GM12865 (cell line): ENCODE measurements at places on chromosomes 16 and 17.

GRCh38 chr16:14325502-14326401 is 254.6 kb downstream of the MRTFB start:
- DNase-seq, result no peak

DNA sequence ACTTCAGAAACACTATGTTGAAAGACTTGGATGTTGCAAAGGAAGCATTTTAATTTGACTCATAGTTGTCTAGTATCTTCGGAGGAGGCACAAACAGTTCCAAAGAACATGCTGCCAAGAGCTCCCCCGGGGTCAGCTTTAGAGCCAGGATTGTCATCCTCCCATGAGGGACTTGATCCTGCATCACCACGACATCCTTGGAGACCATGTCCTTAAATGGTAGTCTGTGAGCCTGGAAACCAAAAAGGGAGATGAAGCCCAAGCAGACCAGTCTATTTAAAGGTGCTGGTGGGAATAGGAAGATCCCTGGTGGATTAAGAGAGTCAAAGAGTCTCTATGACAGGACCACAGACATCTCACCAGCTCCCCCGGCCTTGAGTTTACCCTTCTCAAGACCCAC is 33.3 kb upstream of the DYNLRB2 start:
- no peak for DNase-seq

GRCh38 chr16:69145658-69146057 is 13.2 kb downstream of the UTP4 start:
- no peak for DNase-seq

GRCh38 chr17:6556121-6557039 is at the start of gene PITPNM3:
Gene PITPNM3, minus strand, starts transcription at chr17:6556555. Its CDS starts 149 bp downstream, at chr17:6556406.
- no peak for DNase-seq

- no peak for DNase-seq
These were observed 634 bp downstream of the SLC2A4 start for GRCh38 chr17:7281953-7282751.

- no peak for DNase-seq
These were observed 16.7 kb downstream of the KCNJ16 start for GRCh38 chr17:70091696-70092095.

DNA sequence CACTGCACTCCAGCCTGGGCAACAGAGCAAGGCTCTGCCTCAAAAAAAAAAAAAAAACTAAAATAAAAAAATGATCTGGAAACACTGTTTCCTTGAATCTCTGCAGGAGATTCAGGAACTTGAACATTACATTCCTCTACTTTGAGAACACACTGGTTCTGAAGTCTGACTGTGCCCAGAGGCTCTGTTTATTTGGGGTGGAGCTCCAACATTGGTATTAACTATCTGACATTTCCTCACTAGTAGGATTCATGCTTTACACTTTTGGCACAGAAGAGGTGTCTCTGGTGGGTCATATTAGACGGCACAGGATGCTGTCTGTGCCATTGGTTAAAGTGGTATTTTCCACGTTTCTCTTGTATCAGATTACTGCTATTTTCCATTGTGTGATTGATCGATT is 10.4 kb downstream of the SULT1A2 start:
- no peak for DNase-seq

- DNase-seq, result no peak
These were observed 126.2 kb downstream of the FOXL1 start for GRCh38 chr16:86704516-86704915.

GRCh38 chr17:50972577-50972976 is 106.4 kb upstream of the TOB1 start:
- DNase-seq, result no peak

DNA sequence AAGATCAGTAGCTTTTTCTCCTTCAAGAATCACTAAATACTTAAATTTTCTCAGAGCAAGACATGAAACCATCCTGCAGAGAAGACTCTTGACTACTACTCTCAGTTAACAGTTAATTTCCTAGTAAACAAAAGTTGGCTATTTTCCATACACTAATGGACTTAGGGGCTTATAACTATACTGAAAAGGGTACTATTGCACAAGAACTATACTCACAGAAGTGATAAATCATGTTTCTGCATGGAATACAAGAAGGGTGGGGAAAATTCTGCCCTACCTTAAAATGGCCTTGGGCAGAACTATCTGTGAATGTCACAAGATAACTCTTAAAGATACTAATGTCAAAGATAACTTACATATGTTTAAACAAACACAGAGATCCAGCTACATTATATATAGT is 12.5 kb downstream of the ZNF652 start:
- DNase-seq, result no peak

- DNase-seq, result peak; percentile 77
These were observed 24.2 kb downstream of the XPO6 start for GRCh38 chr16:28187595-28188004.

- peak; percentile 42 for DNase-seq
These were observed 651 bp downstream of the SHMT1 start for GRCh38 chr17:18362698-18363100.

- no peak for DNase-seq
These were observed 64.1 kb downstream of the PLCG2 start for GRCh38 chr16:81843243-81843582.

DNA sequence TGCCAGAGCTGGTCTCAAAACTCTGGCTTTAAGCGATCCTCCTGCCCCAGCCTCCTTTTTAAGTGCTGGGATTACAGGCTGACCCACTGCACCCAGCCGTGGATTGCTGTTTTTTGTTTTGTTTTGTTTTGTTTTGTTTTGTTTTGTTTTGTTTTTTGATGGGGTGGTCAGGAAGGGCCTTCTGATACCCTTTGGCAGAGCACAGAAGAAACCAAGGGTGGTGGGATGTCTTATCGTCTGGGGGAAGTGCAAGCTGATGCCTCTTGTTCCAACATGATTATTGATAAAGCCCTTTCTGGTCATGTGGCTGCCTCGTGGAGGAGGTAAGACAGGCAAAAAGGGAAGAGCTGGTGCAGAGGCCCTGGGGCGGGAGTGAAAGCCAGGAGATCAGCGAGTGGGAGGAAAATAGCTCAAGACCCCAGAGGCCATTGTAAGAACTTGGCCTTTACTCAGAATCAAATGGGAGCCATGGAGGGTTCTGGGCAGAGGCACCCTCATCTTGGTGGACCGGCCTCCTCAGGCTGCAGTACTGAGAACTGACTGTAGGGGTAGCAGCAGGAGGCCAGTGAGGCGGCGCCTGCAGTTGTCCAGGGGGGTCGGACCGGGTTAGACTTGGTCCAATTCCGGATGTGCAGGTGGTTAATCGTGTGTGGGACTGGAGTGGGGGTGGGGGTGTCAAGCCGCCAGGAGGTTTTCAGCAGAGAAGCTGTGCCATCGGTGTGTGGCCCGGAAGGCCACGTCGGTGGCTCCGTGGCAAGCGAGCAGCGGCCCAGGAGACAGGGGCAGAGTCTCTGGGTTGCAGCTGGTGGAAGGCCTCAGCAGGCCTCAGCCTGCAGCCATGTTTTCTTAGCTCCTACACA is 84.4 kb upstream of the GSE1 start:
- DNase-seq, result peak; percentile 66

DNA sequence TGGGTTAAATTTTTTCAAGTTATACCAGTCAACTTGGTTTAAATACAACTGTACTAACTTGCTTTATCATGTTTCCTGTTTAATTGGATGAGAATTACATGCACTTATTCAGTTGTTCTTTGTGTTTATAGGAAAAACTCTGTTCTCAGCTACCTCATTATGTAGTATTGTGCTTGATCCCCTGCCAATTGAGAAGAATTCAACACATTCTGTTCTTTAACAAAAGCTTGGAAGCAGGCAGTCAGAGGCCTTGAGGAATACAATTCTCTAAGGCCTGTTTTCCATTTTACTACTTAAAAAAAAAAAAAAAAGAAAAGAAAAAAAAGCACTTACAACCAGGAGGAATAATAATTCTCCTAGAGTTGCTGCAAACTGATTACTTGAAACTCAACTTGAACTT is 60.6 kb upstream of the CMIP start:
- no peak for DNase-seq

DNA sequence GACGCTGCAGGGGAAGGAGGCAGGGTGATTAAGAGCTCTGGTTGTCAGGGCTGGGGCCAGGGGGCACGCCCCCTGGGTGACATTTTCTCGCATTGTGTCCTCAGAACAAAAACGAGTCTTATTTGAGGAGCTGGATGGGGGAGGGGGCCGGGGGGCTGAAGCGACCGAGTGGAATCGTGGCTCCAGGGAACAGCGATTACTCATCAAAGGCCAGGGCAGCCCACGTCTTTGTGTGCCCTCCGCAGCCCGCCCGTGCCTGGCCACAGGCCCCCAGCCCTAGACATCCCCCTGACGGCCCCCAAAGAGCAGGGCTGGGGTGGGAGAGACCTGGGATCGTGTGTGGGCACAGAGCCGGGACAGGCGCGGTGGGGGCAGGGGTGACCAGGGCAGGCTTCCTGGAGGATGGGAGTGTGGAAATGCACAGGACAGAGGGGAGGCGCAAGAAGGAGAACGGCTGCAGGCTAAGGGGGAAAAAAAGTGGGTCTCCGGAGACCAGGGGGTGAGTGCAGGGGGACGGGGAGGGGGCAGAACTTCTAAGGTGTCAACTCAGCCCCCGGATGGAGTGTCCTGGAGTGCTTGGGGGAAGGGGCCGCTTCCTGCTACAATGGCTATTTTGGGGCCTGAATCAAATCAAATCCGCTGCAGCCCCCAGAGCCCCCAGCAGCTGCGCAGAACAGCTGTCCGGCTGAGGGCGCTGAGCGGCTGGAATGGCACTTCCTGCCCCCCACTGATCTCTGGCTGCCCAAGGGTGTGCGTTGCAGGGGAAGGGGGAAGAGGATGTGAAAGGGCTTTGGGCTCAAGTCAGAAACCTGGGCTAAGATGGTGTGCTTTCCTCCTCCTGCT is 24.0 kb upstream of the PHB1 start:
- DNase-seq, result peak; percentile 51

DNA sequence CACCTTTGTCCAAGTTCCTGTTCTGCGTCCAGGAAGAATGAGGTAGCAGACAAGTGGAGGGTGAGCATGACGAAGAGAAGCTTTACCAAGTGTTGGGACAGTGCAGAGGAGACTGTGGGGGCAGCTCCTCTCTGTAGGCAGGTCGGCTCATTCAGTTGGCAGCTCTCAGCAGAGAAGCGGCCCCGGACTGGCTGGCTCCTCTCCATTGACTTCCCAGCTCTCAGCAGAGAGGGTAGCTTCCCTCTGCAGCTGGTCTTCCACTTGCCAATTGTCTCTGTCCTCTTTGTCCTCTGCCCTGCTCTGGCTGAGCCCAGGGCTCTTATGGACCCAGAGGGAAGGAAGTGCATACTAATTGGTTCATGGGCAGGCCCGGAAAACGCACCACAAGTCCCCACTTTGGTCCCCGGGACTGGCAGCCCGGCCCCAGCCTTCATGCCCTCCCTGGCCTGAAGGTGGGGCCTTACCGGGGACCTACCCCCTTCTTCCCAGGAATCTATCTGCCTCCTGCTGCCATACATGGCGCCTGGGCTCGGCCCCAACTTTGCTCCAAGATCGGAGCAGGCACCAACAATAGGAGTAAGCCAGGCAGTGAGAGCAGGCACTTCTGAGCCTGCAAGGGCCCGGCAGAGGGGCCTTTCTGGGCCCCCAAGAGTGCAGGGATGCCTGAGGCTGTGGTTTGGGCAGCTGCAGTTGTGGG is 10.1 kb downstream of the KCTD5 start:
- no peak for DNase-seq

- no peak for DNase-seq
These were observed at the start of gene STAC2 for GRCh38 chr17:39225308-39225958. Gene STAC2, minus strand, starts transcription at chr17:39225945. Its CDS starts 443 bp downstream, at chr17:39225502.

DNA sequence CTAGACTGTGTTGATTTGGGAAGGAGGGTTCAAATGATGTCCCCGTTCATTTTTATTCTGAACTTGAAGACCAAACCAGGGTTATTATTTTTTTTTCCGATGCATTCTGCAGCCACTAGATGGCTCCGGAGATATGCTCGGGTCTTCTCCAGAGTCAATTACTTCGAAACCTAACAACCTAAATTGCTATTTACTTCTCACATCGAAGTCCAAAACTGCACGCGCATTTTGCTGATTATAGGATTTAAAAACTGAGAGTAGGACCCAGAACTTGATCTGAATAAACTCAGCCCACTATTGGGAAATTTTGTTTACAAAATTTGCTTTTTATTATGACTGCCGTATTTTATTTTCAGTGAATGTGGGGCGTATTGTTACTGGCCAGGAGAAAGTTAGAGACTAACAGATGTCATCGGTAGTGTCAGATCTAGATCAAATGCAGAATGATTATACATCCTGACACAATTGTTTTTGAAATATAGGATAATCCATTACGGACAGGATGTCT is 263.8 kb downstream of the HS3ST3A1 start:
- DNase-seq, result peak; percentile 44

DNA sequence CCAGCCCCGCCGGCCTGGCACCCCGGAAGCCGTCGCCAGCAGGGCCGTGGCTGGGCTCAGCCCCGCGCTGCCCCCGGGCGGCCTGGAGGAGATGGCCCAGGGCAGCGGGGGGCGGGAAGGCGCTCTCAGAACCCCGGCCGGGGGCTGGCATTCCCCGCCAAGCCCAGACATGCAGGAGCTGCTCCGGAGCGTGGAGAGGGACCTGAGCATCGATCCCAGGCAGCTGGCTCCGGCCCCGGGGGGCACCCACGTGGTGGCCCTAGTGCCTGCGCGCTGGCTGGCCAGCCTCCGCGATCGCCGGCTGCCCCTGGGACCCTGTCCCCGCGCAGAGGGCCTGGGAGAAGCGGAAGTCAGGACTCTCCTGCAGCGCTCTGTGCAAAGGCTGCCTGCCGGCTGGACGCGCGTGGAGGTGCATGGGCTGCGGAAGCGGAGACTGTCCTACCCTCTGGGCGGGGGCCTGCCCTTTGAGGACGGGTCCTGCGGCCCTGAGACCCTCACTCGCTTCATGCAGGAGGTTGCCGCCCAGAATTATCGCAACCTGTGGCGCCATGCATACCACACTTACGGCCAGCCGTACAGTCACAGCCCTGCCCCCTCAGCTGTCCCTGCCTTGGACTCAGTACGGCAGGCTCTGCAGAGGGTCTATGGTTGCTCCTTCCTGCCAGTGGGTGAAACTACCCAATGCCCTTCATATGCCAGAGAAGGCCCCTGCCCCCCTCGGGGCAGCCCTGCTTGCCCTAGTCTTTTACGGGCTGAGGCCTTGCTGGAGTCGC is 551 bp downstream of the WDR81 start:
- no peak for DNase-seq

DNA sequence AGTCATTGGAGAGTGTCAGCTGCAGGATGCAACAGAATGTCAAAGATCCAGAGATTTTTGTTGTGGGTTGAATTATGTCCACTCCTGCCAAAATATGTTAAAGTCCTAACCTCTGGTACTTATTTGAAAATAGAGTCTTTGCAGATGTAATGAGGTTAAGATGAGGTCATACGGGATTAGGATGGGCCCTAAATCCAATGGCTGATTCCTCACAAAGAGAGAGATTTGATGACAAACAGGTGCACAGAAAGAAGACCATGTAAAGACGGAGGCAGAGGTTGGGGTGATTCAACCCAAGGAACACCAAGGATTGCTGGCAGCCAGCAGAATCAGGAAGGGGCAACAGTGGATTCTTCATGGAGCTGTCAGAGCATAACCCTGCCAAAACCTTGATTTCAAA is 34.5 kb upstream of the USP22 start:
- no peak for DNase-seq

- DNase-seq, result no peak
These were observed 504 bp downstream of the ERBB2 start for GRCh38 chr17:39700148-39700987.
